ENCODE measurements at places on chromosomes 7 and 10.
A peak's percentile ranks its signal among the peaks of the same experiment; 100 is the strongest.

GRCh38 chr7:28410628-28411531 is 1.4 kb upstream of the CREB5 start:
- no peak for DNase-seq

- no peak for DNase-seq
Measured at GRCh38 chr7:18583305-18583704, 87.8 kb downstream of the HDAC9 start.

DNA sequence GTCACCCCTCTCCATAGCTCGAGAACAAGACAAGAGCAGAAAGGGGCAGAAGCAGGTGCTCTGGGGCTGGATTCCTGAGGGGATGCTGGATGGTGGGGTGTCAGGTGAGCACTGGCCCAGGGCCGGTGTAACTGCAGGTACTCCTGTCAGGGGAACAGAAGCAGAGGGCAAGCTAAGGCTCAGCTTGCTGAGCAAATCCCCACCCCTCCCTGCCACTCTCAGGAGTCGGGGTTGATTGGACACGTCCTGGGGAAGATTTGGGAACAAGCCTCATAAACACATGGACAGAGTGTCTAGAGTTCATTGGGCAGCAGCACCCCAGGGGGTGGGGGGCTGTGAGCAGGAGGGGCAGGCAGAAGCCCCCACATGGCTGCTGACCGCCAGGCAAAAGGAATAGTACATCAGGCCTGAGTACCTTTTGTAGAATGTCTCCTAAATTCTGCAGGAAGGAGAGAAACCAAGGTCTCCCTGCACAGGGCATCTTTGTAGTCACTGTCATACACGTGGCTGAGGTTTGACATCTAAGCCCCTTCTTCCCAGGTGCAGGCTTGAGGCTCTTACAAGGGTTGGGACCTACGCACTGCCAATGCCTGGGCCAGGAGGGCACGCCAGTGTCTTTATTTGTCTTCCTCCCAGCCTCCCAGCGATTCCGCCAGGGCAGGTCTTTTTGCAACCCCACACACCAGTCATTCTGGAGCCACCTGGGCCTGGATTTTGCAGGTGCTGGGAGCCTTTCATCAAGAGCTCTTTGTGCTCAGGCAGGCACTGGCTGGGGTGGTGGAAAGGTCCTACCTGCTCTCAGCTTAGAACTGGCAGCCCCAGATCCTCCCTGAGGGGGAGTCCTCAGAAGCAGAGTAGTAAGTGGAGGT is 2.8 kb downstream of the CALML3 start:
- no peak for DNase-seq

DNA sequence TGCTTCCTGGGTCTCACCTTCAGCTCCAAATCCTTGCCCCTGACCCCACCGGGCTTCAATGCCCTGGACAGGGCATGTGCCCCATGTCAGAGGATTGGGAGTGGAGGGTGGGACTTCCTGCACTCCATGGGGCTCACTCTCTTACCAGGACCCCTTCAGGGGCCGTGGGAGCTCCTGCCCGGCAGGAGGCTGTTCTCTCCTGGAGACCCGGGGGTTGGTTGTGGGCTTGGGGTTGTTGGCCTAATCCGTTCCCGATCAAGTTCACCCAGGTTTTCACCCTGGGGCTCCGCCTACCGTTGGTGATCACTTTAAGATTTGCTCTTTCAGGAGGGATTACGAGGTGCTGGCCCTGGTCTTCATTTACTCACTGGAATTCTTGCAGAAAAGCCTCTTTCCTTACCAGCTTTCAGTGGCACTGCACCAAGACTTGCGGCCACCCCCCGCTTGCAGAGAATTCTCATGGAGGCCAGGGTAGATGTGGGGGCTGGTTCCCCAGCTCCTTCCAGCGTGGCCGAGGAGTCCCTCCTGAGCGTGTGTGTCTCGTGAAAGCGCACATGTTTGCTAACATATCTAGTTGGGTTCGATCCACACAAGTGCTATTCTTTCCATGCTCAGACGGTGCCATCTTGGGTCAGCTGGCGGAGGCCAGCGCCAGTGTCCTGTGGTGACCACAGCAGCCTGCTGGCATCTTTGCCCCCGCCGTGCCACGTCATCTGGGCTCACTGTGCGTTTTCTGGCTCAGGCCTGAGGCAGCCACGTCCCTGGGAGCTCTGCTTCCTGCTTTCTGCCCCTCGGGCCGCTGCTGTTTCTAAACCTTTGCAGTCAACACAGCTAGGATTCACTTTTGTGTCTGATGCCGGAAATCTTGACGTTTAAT is 15.6 kb downstream of the PWWP2B start:
- no peak for DNase-seq

GRCh38 chr10:124992462-124993344 is 50.8 kb downstream of the ZRANB1 start:
- DNase-seq = no peak

DNA sequence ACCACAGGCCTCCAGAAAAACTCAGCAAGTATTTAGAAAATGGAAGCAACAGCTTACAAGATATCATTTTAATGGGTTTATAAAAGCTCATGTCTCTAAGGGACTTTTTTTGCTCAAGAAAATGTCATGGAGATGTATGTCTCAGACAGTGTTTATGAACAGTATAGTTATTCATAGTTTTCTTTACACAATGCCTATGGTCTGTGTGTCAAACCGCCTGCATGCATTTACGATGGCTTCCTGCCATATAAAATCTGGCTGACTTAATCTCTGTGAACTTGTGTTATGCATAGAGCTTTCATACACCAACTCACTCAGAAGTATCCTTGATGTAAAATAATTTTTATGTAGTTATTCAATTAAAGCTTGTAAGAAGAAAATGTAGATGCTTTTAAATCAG is 1314.2 kb upstream of the LRRTM3 start:
- no peak for DNase-seq

DNA sequence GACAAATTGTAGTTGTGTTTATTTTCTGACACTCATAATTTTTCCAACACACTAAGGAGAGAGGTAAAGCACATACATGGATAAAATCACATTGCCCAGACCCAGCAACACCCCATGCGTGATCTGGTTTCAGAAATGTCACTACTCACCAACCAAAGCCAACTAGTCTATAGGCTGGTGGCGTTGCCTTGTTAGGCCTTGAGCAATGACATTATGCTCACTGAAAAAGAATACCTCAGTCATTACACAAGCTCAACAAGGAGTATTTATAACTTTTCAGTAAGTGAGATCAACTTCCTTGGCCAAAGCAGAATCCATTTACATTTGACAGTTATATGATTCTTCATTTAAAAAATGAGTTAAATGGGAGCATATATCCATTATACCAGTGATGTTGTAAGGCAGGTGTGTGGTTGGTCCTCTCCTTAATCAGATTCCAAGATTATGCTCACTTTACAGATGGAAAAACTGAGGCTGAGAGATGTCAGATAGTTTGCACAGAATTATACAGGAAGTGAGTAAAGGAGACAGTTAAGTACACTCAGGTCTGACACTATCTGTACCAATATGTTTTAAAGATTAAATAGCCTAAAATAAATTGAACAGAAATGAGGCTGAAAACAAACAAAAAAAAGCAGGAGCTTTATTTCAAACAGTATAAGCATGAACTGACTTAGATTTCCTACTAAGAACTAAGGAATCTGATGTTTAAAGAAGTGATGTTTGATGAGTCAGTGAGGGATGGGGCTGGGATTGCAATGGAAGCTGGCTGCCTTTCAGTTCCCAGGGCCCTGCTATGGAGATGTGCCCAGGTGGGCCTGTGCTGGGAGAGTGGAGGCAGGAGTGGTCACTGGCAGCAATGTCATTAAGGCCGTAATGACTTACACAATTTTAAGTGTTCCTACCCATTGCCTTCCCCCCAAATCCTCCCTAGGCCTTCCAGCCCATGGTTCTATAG is 118.3 kb downstream of the RAPGEF5 start:
- DNase-seq = no peak

GRCh38 chr10:75029857-75030256 is 81.6 kb upstream of the SAMD8 start:
- DNase-seq = no peak

- DNase-seq = no peak
Measured at GRCh38 chr10:112304267-112304859, 21.2 kb downstream of the TECTB start.

- no peak for DNase-seq
Measured at GRCh38 chr10:53013201-53013810, 240.7 kb upstream of the MBL2 start.

GRCh38 chr10:97574374-97575126 is 2.0 kb downstream of the ANKRD2 start:
- DNase-seq = peak; percentile 95

All from RWPE2 (cell line).